ENCODE measurements at places on chromosomes 4 and X.

DNA sequence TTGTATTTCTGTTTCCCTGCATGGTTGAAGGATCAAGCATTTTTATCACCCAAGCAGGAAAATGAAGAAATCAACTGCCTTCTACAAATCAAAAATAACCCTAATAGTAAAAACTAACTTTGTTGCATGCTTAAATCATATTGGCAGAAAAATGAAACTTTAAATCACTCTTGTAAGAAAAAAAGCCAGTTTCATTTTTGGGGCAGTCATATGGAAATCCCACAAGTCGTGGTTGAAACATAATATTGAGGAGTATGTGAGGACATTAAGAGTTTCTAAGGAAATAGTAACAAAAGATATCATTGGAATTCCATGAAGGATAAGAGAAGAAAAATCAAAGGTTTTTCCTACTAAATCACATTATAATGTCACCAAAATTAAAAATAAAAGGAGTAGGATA, 8.4 kb downstream of the TEC start:
- H3K27ac ChIP-seq: no peak overlapping the region
- H3K4me3 ChIP-seq: no peak overlapping the region
- H3K27me3 ChIP-seq: no peaks in the 10 kb centered on the region
- peaks cover 7% of the 10 kb centered on the region for H3K36me3 ChIP-seq
- no peak for DNase-seq

DNA sequence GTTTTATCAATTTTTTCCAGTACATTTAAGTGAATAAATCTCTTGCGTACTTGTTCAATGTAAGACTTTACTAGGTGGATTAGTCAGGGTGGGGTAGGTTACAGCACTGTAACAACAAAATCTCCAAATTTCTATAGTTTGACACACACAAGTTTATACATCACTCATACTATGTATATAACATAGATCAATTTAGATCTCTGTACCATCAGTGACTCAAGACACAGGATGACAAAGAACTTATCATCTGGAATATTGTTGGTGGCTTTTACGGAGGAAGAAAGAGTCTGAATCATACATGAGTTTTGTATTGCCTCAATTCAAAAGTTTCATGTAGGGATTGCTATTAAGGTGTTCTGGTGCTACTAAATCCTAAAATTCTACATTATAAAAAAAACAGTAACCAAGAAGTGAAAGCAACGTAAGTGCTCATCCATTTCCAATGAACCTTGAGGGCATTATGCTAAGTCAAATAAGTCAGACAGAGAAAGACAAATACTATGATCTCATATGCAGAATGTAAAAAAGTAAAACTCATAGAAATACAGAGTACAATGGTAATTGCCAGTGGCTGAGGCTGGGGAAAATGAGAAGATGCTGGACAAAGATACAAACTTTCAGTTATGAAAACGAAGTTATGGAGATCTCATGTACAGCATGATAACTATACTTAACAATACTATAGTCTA, 98.0 kb upstream of the DKK2 start:
- no peaks in the 10 kb centered on the region for H3K27me3 ChIP-seq
- no peak overlapping the region for H3K27ac ChIP-seq
- H3K36me3 ChIP-seq: no peaks in the 10 kb centered on the region

DNA sequence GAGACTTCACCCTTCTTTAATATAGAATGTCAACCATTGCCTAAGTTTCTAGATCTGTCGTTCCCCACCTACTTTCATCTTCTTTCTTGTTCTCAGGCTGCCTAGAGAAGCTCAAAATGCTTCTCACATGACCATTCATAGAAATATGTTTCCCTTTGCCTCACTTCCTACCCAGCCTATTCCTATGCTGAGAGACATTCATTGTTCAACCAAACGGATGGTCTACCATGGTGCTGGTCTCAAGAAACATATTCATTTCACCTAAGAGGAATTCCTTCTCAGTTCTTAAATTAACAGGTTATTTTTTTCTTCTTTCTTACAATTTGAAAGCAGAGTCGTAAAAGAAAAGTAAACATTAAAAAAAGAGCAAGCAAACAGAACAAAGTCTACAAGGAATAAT, 20.3 kb upstream of the SLC7A11 start:
- H3K4me1 ChIP-seq: no peaks in the 10 kb centered on the region
- DNase-seq: no peak
- no peak overlapping the region for H3K27ac ChIP-seq
- H3K27me3 ChIP-seq: peaks cover 22% of the 10 kb centered on the region
- no peaks in the 10 kb centered on the region for H3K36me3 ChIP-seq

DNA sequence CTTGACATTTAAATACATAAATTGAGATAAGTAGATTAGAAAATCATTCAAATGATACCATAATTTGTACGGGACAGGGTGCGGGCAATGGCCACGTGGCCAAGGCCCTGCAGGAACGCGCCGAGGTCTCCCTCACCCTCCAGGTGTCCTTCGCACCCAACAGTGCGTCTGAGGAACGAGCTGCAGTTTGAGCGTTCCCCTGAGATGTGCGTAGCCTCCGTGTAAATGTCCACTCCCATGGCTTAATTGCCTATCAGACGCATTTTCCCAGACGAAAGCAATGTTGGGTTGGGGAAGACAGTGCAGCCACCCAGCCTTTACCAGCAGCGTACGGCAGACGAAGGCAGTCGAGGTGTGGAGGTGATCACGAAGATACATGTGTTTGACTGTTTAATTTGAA, 56.4 kb downstream of the CPLX1 start:
- no peak overlapping the region for H3K27ac ChIP-seq
- no peak overlapping the region for H3K4me3 ChIP-seq
- peaks cover 48% of the 10 kb centered on the region for H3K36me3 ChIP-seq
- DNase-seq: no peak
- H3K27me3 ChIP-seq: no peaks in the 10 kb centered on the region

Data from activated CD8-positive, alpha-beta memory T cell treated with anti-CD3 and anti-CD28 coated beads, Interleukin-2, amount 10 ng/mL, durations not matched to agents 7 days and 5 days (primary cell).